Fibroblast of mammary gland (primary cell): ENCODE measurements at places on chromosomes 1 and 21.
A peak's percentile ranks its signal among the peaks of the same experiment; 100 is the strongest.

DNA sequence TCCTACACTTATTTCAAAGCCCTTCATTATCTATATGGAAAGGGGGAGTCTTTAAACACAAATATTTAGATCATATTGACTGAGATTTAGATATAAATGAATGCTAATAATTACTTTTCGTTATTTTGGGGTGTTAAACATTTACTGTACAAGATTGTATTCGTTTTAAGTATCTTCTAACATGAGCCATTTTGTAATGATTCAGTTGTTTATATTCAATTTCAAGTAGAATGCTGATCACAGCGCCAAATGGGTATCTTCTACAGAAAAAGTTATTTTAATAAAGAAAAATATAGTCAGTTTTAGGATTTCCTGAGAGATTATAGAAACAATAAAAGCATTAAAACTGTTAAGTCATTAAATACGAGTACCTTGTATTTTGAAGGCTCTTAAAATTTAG lies 104.5 kb upstream of the HNRNPU start:
- DNase-seq, result no peak

DNA sequence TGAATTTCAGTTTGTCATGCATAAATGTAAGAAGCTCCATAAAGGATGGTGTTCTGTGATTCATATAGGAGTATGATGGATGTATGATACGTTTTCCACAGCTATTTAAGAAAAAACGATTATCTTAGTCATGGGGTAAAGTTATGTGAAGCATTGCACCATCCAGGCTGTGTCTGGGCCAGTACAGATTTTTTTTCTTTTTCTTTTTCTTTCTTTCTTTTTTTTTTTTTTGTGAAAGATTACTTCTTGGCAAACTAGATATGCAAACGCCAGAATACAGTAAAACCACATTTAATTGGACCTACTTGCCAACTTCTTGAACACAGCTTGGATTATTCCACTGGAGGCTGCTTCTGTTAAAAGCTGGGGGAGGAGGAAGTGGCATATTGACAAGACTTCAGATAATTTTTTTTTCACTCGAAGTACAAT lies 14.9 kb downstream of the ZBTB18 start:
- DNase-seq, result peak; percentile 77

- no peak for DNase-seq
Observed at GRCh38 chr1:39084191-39084590, 58.0 kb downstream of the NDUFS5 start.

GRCh38 chr1:111990878-111991718 lies 1.6 kb upstream of the KCND3 start:
- peak; percentile 20 for DNase-seq

DNA sequence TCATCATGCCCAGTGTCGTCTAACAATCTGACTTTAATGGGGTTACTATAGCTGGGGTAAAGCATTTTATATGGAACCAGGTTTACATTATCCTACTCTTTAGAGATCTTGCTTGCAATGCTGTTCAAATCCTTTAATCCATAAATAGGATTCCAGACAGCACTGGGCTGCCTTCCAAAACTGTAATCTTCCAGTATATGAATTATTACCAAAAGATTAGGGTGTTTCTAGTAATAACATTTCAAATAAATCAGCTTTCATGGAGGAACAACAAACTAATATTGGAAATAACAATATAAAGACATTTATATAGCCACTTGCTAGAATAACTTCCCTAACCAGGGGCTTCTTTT lies 88.6 kb upstream of the PLXNA2 start:
- no peak for DNase-seq

GRCh38 chr1:244854865-244855578 lies 9.3 kb downstream of the HNRNPU start:
- DNase-seq, result no peak

- peak; percentile 6 for DNase-seq
Observed at GRCh38 chr1:185533596-185533995, 200.6 kb upstream of the HMCN1 start.

DNA sequence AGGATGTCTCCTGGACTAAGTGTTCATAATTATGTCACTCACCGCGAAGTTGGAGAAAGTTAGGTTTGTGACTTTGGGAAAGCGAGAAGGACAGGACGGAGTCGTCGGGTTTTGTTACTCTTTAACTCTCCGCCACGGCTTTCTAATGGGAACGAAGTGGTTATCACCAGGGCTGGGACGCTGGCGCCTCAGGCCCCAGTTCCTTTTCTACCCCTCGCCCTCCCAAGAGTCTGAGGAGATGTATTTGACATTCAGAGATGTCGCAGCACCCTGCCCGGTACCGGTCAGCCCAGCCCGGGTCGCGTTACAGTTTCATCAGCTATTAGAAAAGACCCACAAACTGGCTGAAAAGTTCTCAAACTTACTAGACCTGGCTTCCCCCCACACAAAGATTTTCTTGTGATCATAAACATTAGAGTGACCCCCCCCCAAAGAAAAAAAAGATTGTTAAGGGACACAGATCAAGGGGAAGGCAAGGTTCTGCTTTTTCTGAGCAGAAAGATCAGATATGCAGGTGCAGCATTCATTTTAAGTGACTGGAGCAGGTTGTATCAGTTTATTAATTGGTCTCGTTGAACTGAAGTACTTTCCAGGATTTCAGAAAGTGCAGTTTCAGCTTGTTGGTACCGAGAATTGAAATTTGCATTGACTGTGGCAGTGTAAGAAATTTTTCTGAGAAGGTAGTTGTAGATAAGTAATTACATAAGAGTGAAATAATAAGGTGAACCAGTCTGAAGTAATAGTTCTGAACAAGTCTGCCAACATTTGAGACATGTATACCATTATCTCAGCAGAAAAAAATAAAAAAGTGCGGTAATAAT lies 859 bp upstream of the ZBTB18 start:
- no peak for DNase-seq

- DNase-seq, result peak; percentile 45
Observed at GRCh38 chr1:94926126-94926914, 590 bp downstream of the CNN3 start.

DNA sequence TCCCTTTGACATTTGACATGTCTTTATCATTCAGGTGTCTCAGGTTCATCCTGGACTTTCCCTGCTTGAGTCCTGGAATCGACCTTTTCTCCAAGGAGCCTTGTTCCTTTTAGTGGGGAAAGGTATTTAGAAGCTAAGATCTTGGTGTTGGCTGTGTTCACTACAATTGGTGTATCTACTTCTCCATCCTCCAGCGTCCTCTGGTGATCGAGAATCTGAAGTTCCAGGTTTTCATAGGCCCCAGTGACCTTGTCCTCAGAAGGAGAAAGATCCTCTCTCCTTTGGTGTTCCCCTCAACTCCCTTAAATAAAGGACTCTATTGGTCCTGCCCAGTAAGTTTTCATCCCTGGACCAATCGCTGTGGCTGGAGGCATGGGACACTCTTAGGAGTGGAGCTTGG lies 22.1 kb downstream of the MROH7 start:
- DNase-seq, result no peak

- DNase-seq, result no peak
Observed at GRCh38 chr1:222054416-222054815, 312.5 kb upstream of the DUSP10 start.

GRCh38 chr1:88288571-88288970 lies 395.5 kb upstream of the PKN2 start:
- DNase-seq, result no peak

DNA sequence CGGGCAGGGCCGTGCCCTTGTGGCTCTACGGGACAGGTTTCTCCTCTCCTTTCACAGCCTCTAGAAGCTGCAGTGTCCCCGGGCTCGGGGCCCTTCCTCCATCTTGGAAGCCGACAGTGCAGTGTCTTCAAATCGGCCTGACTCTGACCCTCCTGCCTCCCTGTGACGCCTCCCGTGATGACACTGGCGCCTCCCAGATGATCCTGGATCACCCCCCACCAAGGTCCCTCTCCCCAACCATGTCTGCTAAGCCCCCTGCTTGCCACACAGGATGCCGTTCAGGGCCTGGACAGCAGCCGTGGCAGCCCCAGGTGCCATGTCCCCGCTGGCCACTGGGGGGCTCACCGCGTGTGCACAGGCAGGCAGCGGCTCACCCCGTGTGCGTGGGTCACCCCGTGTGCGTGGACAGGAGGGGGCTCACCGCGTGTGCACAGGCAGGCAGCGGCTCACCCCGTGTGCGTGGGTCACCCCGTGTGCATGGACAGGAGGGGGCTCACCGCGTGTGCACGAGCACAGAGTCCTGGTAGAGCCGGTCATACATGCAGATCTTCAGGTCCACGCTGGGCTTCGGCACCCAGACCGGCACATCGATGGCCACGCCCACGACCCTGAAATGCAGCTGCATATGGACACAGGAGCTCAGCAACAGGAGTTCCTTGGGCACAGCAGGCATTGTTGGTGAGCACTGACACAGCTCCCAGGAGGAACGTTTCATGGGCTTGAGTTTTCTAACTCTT lies 24.9 kb upstream of the TMEM52 start:
- DNase-seq, result no peak
